ENCODE measurements at places on chromosomes 6 and 20.

GRCh38 chr6:150406948-150407347 is 38.1 kb downstream of the IYD start:
- no peak for DNase-seq

DNA sequence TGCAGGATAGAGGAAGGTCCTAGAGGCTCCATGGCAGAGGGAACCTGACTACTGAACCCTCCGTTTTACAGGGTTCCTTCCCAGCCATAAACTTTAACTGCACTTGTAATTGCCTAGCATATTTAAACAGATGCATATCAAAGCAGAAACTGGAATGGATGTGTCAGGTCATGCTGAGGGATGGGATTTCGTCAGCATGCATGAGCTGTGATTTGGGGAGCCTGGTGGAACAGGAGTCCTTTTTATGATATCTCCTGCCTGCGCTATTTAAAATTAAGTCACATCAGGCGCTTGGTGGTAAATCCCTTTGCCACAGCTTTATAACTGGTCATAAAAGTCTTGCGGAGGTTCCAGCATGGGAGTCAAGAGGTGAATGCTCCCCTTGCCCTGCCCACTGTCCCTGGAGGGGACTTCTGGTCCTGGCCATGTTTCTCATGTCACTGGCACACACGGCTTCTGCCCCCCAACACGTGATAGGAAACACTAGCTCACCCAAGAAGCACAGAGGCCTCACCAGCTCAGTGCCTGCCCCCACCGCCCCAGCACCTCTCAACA is 26.0 kb upstream of the PCMTD2 start:
- no peak for DNase-seq

- no peak for DNase-seq
These were observed 556.9 kb downstream of the CD83 start for GRCh38 chr6:14674458-14674857.

GRCh38 chr6:139777202-139777970 is 402.9 kb upstream of the CITED2 start:
- no peak for DNase-seq

DNA sequence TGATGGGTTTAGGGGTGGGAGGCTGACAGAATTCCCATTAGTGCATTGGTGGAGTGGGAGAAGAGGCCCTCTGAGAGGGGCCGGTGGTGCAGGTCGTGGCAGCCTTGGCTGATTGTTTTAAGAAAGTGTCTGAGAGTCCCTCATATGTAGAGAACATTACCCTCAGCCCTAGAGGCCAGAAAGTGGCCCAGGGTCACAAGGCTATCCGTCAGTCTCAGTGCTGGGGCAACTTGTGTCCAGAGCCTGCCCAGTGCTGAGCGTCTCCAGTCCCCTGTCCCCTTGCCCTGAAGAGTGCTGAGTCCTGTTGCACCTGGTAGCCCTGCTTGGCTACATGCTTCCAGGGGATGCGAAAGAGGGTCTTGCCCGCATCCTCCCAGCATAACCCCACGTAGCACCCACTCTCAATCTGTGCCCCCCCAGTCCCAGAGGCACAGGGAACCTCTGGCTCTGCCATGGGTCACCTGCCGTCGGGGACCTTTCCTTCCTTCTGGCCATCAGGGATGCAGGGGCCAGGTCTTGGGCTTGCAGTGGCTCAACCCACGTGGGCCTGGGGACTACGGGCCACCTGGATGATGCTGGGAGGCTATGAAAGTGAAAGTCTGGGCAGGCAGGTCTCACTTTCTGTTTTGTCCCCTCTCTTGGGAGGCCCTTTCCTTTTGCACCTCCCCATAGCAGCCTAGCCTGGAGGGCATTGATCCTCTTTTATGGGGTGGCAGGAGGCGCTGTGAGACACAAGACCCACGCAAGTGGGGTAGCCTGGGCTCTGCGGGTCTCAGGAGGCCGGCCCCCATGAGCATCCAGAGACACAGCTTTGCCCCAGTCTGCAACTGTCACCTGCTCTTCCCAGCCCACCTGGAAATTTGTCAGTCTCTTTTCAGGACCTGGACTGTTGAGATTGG is 12.2 kb downstream of the DUSP15 start:
- peak; percentile 65 for DNase-seq

DNA sequence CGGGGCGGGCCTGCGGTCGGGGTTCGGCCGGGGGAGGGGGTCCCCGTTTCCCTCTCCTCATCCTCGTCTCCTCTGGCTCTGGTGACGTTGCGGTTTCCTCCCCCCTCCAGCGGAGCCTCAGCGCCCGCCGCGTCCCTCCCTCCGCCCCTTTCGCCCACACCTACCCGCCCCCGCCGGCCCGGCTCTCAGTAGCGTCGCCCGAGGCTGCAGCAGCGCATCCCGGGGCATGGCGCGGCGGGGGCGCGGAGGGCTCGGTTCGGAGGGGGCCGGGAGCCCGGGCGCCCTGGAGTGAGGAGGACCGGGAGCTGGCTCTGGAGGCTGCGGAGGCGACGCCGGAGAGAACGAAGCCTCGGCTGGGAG is at the start of gene DSE:
DSE (plus strand) TSS at position 188 of the 360 bp plus-strand sequence. CDS start 28,304 bp downstream, outside the sequence.
- peak; percentile 89 for DNase-seq

GRCh38 chr20:833121-833449 is 430 bp upstream of the FAM110A start:
- peak; percentile 58 for DNase-seq

DNA sequence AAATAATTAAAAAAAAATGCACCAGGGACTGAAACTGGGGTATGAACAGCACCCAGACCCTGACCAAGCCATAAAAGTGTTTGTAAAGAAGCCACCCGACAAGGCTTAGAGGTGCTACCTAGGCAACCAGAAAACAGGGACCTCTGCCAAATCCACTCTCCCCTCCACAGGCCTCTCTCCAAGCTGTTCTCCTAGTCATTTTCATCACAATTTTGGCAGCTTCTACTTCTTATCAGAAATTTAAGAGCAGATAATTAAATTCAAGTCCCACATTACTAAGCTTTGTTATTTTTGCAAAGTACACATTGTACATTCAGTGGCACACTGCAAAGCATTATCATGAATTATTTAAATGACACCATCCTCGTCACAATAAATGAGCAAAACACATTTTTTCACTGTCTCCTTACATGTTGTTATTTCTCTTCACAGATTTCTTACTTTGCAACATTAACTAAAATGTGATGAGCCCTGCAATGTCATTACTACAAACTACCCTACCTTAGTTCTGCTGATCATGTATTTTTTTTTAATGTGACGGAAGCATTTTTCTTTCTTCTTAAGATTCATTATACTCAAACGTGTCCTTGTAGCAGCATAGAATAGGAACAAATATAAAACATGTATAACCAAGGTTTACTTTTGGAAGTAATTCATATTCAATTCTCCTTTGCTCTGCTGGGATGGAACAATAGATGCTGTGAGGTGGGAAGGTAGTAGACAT is 38.1 kb downstream of the ECT2L start:
- DNase-seq: peak; percentile 6

DNA sequence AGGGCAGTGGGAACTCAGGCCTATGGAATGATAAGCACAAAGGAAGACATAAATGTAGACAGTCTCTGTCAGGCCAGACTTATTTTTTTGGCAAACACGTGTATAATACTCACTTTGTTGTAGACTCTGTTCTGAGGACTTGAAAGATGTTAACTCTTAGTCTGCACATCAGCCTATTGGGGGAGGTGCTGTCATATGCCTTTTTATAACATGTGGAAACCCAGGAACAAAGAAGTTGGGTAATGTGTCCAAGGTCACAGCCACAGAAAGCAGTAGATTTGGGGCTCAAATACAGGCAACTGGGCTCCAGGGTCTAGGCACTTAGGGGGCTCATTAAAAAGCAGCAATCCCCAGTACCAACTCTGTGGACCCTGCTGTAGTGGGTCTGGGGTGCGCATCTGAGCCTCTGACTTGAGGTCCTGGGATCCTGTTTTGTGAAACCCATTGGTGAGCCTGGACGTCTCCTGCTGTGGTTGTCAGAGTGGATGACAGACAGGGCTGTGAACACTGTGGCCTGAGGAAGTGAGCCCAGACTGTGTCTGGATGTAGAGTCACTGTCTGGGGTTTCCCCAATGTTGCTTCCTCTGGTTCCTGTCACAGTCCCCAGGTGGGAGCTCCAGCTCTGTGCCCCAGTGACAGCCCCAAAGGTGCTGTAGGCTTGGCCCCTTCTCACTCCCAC is 50.0 kb downstream of the CDH26 start:
- peak; percentile 21 for DNase-seq

- DNase-seq: no peak
These were observed 119.3 kb downstream of the ASCC3 start for GRCh38 chr6:100761841-100762240.

DNA sequence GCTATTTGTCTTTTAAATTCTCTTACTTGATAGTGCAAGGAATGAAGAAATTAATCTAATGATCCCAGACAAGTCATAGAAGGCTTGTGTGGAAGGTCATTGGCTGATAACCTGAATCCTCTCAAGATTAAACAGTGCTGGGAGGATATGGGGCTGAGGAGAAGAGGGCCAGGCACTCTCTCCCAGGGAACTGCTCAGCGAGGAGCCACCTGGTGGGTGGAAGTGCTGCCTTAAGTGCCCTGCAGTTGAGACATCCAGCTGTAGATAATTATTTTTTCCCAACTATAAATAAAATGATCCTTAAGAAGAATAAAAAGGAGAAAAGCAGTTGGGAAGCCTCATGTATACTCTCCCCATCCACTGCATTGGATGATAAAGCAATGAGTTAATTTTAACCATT is 47.9 kb downstream of the BTBD3 start:
- DNase-seq: peak; percentile 4

GRCh38 chr6:170344631-170345576 is 38.3 kb downstream of the FAM120B start:
- peak; percentile 3 for DNase-seq

GRCh38 chr6:43335469-43335868 is 26.8 kb upstream of the CRIP3 start:
- no peak for DNase-seq

DNA sequence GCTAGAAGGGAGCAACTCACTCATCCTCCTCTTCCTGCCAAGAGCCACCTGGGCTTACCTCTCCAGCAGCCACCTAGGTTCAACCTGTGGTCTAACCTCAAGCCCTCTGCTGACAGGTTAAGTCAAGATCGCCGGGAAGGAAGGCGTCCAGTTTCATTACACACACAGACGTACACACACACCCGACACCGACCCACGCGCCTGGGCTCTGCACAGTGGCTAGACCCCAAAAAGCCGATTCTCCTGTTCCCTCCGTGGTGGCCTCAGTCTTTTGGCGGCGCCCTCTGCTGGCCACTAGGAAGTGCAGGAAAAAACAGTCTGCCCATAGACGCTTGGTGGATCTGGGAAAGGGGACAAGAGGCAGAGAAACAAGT is 52.8 kb downstream of the MRPL14 start:
- DNase-seq: peak; percentile 80

DNA sequence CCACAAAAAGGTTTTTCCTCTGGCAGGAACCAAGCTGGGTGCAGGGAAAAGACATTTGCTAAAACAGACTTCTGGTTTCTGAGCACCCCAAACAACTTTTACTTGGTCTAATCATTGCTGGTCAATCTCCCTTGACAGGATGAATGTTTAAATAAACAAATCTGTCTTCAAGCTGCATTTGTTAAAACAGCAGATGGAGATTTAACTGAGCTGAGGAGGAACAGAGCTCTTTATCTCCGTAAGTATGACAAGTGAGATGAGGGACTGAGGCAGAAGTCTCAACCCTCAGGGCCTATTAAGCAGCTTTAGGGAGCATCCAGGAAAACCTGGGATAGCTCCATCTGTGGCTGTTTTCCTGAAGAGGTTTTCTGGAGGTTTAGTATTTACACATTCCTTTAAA is 40.6 kb downstream of the NINL start:
- DNase-seq: no peak

- DNase-seq: peak; percentile 80
These were observed 161.6 kb upstream of the TNFAIP3 start for GRCh38 chr6:137705160-137706082.

DNA sequence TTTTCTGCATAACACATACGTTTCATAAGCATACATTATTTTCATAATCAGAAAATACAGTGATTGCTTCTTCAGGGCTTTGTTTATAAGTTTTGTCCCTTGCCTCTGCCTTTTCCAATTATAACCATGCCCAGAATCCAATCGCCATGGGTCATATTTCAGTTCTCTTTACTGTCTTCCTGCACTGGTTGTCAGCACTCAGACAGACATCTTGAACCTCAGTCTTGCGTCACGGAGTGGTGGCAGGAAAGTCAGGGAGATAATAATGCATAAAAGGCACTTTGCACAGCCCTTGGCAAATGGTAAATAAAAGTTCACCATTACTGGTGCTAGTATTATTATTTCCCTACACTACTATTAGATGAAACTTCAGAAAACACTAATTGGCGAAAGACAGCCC is 7.2 kb downstream of the KIF16B start:
- no peak for DNase-seq

GRCh38 chr6:113873043-113873667 is 16.0 kb downstream of the MARCKS start:
- peak; percentile 68 for DNase-seq

GRCh38 chr6:168602576-168602975 is 161.6 kb downstream of the SMOC2 start:
- DNase-seq: no peak

DNA sequence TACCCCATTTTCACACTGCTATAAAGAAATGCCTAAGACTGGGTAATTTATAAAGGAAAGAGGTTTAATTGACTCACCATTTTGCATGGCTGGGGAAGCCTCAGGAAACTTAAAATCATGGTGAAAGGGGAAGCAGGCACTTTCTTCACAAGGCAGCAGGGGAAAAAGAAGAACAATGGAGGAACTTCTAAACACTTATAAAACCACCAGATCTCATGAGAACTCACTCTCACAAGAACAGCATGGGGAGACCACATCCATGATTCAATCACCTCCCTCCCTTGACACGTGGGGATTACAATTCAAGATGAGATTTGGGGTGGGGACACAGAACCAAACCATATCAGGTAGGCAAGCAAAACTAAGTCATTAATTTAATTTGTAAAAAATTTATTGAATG is 343.2 kb downstream of the FRK start:
- DNase-seq: no peak

DNA sequence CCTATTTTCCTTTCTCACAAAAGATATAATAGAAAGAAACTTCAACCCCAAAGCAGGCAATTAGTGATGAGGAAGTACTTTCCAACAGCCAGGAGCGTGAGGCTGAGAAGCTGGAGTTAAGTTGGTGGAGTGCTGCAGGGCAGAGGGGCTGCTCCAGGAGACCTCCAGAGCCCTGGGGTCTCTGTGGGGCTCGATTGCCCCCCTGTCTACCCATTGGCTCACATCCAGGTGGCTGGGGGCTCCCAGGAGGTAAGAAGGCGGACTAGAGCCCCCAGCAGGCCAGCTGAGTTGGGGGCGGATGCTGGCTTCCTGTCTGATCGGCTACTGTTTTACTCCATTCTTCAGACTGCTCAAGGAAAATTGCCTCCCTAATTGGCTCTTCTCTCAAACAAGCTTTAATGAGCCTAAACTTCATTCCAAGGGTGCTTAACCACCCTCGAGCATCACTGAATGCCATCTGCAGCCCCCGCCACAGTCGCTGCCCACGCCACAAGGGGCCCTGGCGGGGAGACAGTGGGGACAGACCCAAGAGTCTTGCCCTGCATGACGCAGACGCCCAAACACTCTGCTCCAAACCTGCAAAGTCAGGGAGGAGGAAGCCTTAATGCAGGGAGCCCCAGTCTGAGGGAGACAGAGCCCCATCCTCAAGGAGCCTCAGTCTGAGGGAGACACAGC is 78.6 kb downstream of the MDGA1 start:
- peak; percentile 62 for DNase-seq

GRCh38 chr20:62411479-62412193 is 4.6 kb upstream of the CABLES2 start:
- no peak for DNase-seq

- no peak for DNase-seq
These were observed 133.1 kb downstream of the ALDH8A1 start for GRCh38 chr6:134816780-134817179.

All from common myeloid progenitor, CD34-positive (primary cell).